ENCODE measurements at places on chromosomes 4 and X. TPM values are rescaled to one million over a fixed set of nuclear protein-coding genes. Genes with fewer than 3 reads are reported as not detected.

DNA sequence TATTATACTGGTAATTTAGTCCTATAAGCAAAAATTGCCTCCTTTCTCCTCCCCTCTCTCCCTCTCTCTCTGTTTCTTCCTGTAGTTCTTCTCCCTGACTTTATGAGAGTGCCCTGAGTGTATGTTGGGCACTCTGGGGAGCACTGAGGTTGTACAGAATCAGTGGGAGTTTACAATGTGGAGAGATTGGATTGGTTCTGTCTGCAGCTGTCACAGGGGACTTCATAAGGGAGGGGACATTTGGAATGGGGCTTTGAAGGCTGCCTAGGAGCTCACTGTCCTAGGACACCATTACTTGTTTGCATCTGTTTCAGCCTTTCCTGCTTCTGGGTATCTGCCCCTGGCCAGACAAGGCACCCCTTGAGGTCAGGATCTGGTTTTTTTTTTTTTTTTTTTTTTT, 22.9 kb downstream of the SH3TC1 start:
- no peak for DNase-seq

SCOC gene
- polyA plus RNA-seq, result 55.8 TPM

CT83 gene
- polyA plus RNA-seq, result not detected

GRCh38 chr4:73653695-73654106, 33.5 kb upstream of the RASSF6 start:
- no peak for DNase-seq

PLCXD1 gene
- polyA plus RNA-seq, result 19.9 TPM

GRCh38 chr4:151618858-151619257, 141.9 kb downstream of the GATB start:
- no peak for DNase-seq

PNCK gene
- polyA plus RNA-seq, result 2.0 TPM

SSX2B gene
- not detected for polyA plus RNA-seq

- DNase-seq, result no peak
Observed at GRCh38 chr4:136755531-136755916, 776.8 kb downstream of the PCDH18 start.

GRCh38 chr4:93764639-93765246, 63.8 kb upstream of the ATOH1 start:
- no peak for DNase-seq

- DNase-seq, result no peak
Observed at GRCh38 chr4:129358571-129358970, 262.6 kb downstream of the C4orf33 start.

TRIM2 gene
- 2.8 TPM for polyA plus RNA-seq
